Stimulated activated CD4-positive, alpha-beta T cell treated with anti-CD3 and anti-CD28 coated beads, Interleukin-4, amount 100 ng/mL, for 24 hours (primary cell): ENCODE measurements at places on chromosomes 2 and 18.
A peak's percentile ranks its signal among the peaks of the same experiment; 100 is the strongest.

DNA sequence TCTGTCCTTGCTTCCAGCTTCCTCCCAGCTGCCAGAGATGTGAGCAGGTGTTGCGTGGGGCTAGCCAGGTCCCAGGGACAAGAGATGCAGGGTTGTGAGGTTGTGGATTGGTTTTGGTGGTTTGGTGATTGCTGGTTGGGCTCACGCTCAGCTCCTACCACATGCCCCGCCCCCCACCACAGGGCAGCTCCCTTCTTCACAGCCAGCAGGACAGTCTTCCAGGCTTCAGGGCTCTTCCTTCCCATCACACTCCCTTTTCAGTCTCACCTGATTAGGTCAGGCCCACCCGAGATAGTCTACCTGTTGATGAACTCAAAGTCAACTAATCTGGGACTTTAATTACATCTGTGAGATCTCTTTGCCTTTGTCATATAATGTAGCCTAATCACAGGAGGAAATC, 52.0 kb upstream of the GLI2 start:
- no peak for DNase-seq

DNA sequence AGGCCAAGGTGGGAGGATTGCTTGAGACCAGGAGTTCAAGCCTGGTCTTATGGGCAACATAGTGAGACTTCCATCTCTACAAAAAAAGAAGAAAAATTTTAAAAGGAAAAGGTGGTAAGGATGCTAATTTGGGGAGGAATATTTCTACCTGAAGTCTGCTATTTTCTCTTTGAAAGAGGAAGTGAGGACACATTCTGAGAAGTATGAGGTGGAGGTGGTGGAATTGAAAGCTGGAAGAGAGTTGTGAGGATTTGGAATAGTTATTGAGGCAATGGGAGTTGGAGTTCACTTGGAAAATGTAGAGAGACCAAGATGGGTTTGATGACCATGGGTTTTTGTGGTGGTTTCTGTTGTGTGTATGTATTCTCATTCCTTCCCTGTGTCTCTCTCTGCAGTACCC, 29.3 kb downstream of the EML4 start:
- no peak for DNase-seq

DNA sequence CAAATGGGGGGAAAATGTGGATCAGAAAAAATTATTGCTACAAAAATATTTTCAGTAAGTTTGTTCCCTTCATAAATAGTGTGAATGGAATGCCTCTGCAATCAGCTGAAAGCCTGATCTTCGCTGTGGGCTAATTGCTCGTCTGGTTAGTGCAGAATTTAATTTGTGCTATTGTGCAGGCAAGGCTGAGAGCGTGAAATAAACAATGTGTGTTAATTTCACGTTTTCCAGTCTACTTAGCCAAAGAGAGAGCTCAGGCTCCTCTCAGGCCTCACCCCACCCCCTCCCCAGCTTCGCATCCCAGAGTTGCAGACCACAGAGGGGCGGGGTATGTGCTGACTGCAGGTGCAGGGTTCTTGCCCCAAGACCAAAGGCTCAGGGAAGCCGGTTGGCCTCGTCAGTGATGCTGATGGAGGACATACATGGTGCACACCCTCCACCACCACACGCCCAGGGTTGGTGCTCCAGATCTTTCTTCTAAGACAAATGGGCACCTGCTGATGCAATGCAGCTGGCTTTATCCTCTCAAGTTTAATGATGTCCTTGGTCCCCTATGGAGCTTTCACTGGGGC, 302.6 kb upstream of the SLC14A2 start:
- no peak for DNase-seq

DNA sequence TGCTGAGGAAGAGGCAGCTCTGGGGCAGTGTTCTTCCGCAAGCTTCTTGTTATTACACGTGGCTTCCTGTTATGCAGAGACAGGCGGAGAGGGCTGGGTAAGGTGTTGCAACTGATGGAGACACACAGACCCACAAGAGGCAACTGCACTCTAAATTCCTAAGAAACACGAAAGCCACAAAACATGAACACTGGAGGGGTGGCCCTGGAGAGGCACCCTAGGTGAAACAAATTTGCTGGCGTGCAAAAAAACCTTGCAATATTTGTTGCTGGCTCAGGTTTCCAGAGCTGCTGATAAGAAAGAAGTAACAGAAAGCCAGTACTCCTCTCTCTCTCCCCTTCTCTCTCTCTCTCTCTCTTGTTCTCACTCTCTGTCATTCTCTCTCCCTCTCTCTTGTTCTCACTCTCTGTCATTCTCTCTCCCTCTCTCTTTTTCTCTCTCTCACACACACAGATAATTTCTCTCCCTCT, 31.8 kb downstream of the ARHGAP25 start:
- DNase-seq, result peak; percentile 64

GRCh38 chr18:22734791-22735627, 198.1 kb upstream of the RBBP8 start:
- no peak for DNase-seq

DNA sequence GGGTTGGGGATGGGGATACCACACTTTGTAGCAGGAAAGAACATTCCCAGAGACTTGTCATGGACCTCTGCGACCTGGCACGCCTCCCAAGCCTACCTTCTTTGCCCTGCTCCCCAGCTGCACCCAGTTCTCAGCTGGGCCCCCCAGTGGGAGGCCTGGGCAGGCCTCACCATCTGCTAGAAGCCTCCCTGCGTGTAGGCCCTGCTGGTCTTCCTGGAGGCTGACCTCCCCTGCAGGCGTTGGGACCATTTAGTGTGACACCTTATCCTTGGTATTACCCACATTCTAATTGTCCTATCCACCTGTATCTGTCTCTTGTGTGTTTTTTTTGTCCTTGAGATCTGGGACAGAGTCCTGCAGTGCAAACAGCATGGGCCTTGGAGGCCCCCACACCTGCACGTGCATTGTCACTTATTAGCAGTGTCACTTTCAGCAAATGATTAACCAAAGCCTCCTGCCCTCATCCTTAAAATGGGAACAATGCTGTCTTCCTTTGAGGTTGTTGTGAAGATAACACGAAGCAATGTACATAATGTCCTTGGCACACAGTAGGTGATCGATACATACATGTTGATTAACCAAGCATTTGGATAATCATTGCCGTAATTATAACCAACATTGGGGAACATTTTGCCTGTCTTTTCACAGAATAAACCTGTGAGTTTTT, 77.2 kb downstream of the LIPG start:
- DNase-seq, result no peak

DNA sequence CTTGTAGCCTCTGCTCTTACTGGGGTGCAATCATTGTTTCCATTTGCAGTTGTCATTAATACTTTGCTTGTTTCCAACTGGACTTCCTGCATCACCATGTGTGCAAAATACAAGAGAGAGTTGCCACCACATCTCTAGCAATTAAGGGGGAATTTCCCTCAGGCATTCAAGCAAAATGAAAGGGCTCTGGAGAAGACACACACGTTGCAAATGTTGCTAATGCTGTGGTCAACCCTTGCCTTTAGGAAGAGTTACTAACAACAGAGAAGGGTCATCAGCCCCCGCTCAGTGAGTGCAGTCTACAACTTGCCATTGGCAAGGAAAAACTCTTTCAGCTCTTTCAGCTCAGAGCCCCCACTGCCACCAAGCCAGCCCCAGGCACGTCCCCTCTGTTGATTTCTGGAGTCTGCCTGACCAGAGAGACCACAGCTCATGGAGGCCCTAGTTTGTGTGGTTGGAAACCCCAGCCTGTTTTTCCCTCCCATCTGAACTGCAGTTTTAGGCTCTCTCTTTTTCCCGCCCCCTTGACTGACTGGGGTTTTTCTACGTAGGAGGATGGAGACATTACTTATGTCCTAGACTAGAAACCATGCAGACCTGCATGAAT, 25.9 kb upstream of the GPR45 start:
- no peak for DNase-seq

DNA sequence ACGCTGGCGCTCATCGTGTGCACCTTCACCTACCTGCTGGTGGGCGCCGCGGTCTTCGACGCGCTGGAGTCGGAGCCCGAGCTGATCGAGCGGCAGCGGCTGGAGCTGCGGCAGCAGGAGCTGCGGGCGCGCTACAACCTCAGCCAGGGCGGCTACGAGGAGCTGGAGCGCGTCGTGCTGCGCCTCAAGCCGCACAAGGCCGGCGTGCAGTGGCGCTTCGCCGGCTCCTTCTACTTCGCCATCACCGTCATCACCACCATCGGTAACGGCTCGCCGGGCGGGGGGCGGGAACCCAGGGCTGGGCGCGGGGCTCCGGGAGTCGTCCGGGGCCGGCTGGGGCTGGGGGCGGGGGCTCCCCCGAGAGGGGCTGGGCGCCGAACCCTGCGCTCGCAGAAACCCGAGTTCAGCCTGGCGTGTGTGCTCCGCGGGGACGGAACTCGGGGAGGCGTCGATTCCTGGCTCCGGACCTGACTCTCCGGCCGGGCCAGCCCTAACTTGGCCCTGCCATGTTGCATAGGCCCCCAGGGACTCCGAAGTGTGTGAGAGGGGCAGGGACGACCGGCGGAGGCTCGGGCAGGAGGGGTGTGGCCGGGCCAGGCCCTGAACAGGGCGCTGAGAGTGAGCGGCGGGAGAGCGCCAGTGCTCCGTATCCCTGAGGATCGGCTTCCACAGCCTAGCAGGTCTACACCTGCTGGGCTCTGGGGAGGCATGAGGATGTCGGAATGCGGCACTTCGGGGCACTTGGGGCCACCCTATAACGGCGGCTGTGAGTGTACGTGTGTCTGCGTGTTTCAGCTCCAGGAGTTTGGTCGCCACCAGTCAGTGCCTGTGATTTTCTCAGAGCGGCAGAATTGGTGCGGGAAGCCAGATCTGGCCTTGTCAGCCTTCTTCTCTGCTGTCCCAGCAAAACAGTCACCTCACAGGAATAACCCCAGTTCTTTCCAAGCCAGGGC, 651 bp downstream of the KCNK3 start:
- no peak for DNase-seq

DNA sequence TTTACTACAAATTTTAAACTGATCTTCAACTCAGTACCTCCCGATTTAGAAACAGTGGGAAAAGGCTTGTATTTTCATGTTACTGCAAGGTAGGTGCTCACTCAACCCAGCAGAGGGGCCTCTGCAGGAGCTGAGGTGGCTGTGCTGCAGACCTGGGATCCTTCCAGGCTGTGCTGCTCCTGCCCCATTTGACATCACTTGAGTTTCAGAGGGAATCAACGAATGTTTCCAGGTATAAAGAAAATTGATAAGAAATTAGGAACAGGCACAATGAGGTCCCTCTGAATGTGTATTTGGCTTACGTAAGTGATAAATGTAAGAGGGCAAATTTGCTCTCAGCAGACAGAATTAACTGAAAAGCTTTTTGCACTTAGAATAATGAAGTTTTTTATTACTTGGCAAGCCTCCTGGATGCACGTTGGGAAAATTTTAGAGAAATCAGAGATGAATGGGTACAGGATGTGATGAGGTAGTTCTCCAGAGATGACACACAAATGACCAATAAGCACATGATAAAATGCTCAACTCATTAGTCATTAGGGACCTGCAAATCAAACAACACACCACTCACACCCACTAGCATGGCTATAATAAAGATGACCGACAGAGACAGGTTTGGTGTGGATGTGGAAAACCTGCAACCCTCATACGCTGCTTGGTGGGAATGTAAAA, 114.0 kb downstream of the NOL10 start:
- no peak for DNase-seq

DNA sequence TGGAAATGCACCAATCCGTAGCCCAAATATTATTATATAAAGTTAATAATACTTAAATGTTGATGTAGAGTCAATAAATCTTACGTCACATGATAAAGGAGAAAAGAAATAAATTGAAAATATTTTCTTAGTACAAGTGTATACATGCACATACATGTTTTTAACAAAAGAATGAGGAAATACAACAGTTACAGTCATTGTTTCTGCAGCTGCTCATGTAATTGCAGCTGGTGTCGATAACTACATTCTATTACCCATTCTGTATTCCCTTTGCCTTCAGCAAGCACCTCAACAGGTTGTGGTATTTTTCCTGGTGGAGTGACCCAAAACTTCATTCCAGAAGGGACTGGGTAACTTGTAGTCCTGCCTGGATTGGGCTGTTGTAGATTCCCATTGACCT, 377.8 kb upstream of the FSIP2 start:
- no peak for DNase-seq

DNA sequence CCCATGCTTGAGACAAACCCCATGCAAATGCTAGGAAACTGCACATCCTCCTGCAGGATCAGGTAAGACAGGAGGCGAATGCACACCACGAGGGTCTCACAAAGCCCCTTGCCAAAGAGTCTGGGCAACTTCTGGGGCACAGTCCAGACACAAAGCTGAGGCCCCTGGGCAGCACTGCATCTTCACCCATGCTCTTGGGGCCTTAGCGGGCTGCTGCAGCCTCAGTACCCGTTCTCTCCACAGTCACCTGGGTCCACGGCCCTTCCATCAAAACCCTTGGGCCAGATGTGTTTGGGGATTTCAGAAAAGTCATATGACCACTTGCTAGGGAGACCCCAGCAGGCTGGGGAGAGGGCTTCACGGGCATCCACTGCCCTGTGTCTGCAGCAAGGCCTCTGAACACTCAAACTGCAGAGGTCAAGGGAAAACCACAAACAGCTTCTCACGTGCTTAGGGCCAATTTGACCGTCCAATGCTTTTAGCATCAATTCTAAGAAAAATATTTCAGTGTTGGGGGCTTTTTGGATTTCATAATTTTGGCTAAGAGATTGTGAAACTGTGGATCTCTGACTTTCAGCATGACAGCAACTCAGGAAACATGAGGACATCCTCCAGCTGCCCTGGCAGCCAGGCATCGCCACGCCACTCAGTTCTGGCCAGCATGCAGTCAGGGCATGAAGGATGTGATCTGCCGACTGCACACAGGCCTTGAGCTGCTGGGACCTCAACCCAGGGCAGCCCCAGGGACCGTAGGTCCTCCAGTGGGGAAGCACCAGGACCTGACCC, 20.0 kb downstream of the PASK start:
- no peak for DNase-seq

DNA sequence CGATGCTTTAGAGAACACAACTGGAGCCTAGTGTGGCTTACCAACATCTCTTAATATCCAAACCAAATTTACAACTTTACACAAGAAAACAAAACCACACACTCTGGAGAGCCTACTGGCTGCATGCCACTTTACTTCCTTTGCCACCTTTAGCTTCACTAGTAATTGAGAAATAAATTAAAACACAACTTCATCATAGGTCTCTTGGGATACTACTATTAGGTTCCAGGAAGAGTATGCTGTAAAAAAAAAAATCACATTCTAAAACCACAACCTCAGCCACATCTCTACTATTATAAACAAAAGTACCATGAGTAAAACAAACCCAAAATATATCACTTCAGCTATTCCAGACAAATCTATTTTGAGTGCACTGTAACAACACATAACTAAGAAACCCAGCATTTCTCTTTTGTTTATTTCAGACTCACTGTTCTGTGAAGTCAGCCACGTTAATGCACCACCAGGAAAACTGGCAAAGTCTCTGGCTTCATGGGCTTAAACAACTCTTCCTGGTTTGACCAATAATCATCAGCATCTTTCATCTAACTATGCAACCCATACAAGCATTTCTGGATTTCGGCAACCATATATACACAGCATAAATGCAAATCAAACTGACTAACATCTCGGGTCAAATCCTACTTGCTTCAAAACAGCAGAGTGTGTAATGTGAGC, 59.1 kb downstream of the REV1 start:
- no peak for DNase-seq

DNA sequence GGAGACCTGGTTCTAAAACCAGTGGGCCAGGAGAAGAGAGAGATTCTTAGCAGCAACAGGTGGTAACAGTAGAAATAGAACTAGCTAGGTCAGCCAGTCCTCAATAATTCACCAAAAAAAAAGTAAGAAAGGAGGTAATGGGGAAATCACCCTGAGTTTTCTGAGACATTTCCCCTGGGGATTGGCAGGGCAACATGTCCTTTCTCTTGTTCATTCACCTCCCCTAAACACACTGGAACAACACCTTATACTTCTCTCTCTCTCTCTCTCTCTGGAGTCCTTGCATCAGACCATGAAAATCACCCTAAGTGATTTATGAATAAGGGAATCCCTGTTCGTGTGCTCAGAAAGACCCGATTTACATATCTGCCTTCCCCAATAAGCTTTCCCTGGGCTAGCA, 64.8 kb downstream of the COX7A2L start:
- no peak for DNase-seq
